NCI-H1436 (cell line): ENCODE measurements at places on chromosomes 1 and 21.
A peak's percentile ranks its signal among the peaks of the same experiment; 100 is the strongest.

GRCh38 chr1:1026599-1027413, 6.9 kb downstream of the AGRN start:
- no peak for DNase-seq

- no peak for DNase-seq
Observed at GRCh38 chr1:94701796-94702441, 118.2 kb upstream of the SLC44A3 start.

DNA sequence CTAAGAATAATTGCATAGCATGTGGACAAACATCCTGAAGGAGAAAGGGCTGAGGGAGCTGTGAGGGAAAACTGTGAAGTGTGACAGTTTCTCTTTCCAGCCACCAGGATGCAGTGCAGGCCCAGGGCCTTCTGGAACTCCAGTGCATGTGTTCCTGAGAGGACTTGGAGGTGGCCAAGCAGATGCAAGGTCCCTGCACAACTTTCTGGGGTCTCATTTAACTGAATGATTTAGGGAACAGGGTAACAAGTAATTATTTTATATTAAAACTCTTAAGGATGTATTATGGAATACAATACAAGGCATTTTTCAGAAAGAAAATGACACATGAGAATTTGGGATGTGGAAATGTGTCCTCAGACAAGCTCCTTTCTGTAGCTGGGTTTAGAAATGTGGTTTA, 61.2 kb upstream of the MCOLN3 start:
- DNase-seq, result peak; percentile 53

GRCh38 chr1:220890602-220891001, 11.4 kb downstream of the HLX start:
- DNase-seq, result no peak

- DNase-seq, result no peak
Observed at GRCh38 chr21:36115138-36115730, 19.6 kb upstream of the CBR3 start.

DNA sequence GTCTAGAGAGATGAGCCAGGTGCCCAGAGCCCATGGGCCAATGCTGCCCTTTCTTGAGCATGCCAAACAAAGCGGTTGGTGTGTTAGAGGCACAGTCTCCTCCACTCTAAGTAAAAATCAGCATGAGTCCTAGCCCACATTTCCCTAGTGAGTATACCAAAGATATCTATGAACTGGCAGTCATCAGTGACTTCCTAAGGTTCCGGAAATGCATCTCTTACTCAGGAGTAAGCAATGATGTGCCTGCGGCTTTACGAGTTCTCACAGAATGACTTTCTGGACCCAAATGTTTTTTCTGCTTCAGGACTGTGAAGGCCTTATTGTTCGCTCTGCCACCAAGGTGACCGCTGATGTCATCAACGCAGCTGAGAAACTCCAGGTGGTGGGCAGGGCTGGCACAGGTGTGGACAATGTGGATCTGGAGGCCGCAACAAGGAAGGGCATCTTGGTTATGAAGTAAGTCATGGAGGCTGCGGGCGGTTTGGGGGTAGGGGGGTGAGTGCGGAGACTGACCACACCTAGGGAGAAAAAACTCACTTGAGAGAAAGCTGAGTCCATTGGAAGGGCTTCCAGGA, 9.2 kb downstream of the PHGDH start:
- no peak for DNase-seq

- no peak for DNase-seq
Observed at GRCh38 chr21:32884062-32884461, 112.5 kb upstream of the PAXBP1 start.

- DNase-seq, result no peak
Observed at GRCh38 chr1:173488001-173488400, 10.9 kb downstream of the PRDX6 start.

DNA sequence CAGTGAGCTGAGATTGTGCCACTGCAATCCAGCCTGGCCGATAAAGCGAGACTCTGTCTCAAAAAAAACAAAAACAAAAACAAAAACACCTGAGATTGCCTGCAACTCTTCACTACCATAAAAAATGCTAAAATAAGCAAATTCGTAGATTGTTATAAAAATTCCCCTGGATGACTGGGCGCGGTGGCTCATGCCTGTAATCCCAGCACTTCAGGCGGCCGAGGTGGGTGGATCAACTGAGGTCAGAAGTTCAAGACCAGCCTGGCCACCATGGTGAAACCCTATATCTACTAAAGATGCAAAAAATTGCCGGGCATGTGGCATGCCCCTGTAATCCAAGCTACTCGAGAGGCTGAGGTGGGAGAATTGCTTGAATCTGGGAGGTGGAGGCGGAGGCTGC, 10.7 kb downstream of the MED18 start:
- no peak for DNase-seq

GRCh38 chr1:19484338-19484797, 971 bp downstream of the CAPZB start:
- no peak for DNase-seq

GRCh38 chr1:66532798-66533783, 862 bp upstream of the SGIP1 start:
- DNase-seq, result peak; percentile 21

DNA sequence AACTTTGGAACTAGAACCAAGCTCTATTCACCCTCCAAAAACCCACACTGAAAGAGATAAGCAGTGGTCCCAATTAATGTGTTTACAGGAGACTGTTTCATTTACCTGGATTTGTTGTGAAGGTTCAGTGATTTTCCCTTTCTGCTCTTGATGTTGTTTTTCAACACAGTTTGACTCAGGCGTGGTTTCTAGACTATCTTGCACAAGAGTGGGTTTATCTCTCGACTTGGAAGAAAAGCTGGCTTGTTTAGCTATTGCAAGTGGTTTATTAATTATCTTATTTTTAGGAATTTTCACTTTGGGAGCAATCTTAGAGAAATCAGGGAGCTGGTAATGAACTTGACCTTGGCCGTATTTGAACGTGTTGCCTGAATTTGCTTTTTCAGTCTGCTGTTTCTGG, 5.3 kb downstream of the AKNAD1 start:
- DNase-seq, result no peak

- DNase-seq, result no peak
Observed at GRCh38 chr1:169572187-169572586, 14.1 kb downstream of the F5 start.

DNA sequence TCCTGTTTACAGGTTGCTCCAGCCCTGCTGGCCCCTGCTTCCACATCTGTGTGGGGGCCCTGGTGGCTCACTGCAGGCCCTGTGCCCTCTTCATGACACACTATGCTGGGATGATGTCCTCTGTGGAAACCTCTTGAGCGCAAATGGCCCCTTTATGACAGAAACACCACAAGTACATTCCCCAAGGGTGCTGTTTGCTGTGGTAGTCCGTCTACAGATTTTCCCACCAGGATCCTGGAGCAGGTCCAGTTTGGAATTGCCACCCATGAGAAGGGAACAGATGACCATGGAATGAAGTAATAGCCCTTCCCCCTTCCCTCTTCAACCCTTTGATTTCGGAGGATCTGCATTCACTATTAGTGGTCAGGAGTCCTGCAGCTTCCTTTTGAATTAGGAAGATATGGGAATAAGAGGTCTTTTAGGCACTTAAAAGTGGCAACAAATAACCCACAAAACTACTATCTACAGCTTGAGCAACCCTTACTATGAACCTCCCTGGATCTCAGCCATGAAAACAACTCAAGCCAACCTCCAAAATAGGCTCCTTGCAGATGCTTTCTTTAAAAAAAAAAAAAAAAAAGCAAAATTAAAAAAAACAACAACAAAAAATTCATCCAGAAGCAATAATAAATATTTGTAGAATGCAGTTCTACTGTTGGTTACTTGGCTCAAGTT, 121.9 kb upstream of the TSPAN2 start:
- DNase-seq, result no peak

DNA sequence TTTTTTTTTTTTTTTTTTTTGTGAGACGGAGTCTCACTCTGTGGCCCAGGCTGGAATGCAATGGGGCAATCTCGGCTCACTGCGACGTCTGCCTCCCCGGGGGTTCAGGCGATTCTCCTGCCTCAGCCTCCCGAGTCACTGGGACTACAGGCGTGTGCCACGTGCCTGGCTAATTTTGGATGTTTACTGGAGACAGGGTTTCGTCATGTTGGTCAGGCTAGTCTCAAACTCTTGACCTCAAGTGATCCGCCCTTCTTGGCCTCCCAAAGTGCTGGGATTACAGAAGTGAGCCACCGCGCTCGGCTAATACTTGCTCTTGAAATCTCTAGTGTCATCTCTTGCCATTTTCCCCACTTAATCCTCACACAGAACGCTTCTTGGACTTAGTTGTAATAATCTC, 1.1 kb upstream of the SYCP1 start:
- DNase-seq, result no peak

- DNase-seq, result no peak
Observed at GRCh38 chr21:44273046-44273445, 11.3 kb upstream of the DNMT3L start.

DNA sequence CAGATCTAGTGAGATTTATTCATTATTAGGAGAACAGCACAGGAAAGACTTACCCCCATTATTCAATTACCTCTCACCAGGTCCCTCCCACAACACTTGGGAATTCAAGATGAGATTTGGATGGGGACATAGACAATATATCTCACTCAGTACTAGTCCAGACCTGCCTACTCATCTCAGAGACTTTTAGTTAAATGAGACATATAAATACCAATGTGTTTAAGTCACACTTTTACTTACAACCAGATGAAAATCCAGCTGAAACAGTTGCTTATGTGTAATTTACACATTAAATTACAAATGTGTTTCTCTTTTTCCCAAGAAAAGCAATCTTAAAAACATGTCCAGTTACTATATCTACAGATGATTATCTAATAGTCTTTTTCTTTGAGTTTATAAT, 1145.6 kb downstream of the KCNT2 start:
- DNase-seq, result no peak

GRCh38 chr1:110150330-110151174, at the start of gene SLC6A17:
SLC6A17 (plus strand) TSS chr1:110150494; CDS start chr1:110166930, 16,436 bp downstream.
- DNase-seq, result peak; percentile 67

DNA sequence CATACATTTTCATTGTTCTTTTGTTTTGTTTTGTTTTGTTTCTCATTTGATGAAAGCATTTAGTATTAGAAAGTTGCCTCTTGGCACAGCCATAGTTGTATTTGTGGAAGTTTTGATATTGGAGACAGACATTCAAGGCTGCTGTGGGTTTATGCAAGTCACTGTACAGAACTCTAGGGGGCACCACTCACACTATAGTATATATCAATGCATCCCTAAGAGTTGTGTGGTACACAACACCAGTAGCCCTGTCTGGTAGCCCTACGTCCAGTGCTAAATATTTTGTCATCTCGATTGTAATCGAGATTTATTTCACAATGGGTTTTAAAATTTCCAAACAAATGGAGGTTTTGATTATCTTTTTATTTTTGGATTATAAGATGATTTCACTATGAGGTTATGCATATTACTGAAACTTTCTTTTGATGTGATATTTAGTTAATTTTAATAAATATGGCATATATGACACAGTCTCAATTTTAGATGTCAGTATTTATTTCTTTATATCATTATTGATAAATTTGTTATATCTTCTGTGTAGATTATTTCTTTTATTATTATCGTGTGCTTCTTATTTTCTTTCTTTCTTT, 112.2 kb downstream of the NR5A2 start:
- DNase-seq, result peak; percentile 74

- DNase-seq, result no peak
Observed at GRCh38 chr1:12601700-12602658, 16.0 kb downstream of the DHRS3 start.

GRCh38 chr1:226846786-226847185, 23.6 kb upstream of the PSEN2 start:
- no peak for DNase-seq

GRCh38 chr1:33306653-33307493, 14.0 kb downstream of the A3GALT2 start:
- DNase-seq, result no peak

DNA sequence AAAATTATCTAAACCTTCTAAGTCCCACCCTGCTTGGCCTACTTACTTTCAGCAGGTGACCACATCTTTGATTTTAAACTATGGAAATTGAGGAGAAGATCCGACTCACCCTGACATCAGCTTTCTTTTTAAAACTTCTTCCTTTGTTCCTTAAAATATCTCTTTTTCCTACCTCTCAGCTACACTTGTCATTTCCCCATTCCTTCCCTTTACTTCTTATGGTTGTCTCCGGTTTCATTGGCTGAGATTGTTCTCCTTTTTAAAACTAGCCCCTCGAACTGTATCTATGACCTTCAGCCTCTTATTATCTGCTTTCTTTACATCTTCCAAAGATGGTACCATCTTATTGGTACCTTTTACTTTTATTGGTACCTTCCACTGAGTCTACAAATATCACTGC, 87.8 kb upstream of the NRIP1 start:
- no peak for DNase-seq

DNA sequence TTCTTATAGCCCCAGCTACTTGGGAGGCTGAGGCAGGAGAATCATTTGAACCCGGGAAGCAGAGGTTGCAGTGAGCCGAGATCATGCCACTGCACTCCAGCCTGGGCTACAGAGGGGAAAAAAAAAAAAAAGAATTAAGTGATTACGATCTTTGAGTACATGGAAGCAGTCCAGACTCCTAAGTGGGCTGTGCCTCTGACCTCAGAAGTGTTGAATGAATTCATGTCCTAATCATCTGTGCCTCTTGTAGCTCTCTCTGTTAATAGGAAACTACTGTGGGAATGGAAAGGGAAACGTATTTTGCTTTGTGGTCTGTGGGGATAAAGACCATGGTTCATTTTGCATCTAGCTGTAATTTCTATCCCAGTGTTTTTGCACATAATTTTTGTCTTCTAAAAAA, 8.4 kb upstream of the IVNS1ABP start:
- no peak for DNase-seq

- DNase-seq, result no peak
Observed at GRCh38 chr21:17576080-17576835, 36.4 kb downstream of the BTG3 start.

DNA sequence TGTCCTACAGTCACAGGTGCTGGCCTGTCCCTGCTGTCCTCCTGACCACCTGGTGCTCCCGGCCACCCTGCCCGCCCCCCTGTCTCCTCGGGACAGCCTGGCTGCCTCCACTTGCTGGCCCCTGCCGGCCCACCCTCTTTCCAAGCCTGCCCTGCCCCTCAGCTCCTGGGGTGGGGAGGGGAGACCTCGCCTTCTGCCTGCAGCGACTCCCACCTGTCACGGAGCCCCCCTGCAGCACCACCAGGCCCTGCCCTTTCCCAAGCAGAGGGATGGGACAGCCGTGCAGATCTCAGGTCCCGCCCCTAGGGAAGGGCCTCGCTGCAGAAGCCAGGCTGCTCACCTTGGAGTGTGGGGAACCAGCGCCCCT, 7.5 kb downstream of the LRRC3 start:
- DNase-seq, result no peak

- DNase-seq, result no peak
Observed at GRCh38 chr1:239814306-239814881, 277.3 kb upstream of the FMN2 start.

- DNase-seq, result no peak
Observed at GRCh38 chr1:58964880-58965279, 181.0 kb upstream of the JUN start.

DNA sequence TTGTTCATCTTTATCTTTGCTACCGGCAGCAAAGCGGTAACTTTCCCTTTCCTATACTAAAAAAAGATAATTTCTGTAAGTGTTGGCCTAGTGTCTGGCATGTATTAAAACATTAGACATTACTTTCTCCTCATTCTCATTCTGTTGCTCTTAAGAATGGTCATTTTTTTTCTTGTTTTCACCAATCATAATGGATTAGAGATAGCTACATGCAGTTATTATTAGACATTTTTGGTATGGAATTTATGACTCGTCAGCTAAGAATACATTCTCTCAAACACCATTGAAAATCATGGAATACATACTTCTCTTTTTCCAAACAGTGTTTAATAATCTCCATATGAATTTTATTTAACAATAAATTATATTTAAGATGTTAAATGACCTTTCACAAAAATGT, 1154.6 kb downstream of the BRINP3 start:
- DNase-seq, result no peak

- peak; percentile 65 for DNase-seq
Observed at GRCh38 chr1:32334864-32335534, 1.0 kb downstream of the MARCKSL1 start.
